Natural killer cell (primary cell): ENCODE measurements at places on chromosomes 7 and 10. TPM values are rescaled to one million over a fixed set of nuclear protein-coding genes. Genes with fewer than 3 reads are reported as not detected.

- H3K4me1 ChIP-seq, result peaks cover 3% of the 10 kb centered on the region
- DNase-seq, result no peak
- no peak overlapping the region for H3K4me3 ChIP-seq
- no peaks in the 10 kb centered on the region for H3K27me3 ChIP-seq
Observed at GRCh38 chr10:132319853-132320653, 11.9 kb upstream of the LRRC27 start.

DNA sequence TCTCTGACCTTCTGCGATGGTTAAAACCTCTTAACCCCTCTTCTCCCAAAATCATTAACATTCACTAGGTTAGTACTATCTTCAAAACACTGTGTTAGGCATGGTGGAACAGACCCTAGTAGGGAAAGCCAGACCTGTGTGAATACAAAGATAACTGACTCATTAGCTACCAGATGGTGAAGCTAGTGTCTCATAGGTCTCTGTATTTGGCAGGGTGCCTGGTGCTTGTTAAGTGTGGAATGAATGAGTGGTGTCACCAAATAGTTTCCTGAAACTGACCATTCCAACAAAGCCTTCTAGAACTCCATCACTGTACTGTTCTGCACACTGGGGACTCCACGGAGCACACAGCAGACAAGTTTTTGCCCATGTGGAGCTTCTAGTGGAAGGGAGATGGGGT is 27.7 kb upstream of the TM9SF3 start:
- peaks cover 60% of the 10 kb centered on the region for H3K36me3 ChIP-seq
- no peak overlapping the region for H3K4me3 ChIP-seq
- DNase-seq, result no peak
- H3K4me1 ChIP-seq, result peaks cover 16% of the 10 kb centered on the region
- H3K27me3 ChIP-seq, result no peaks in the 10 kb centered on the region

- no peaks in the 10 kb centered on the region for H3K36me3 ChIP-seq
- H3K4me3 ChIP-seq, result no peak overlapping the region
- H3K27me3 ChIP-seq, result no peaks in the 10 kb centered on the region
- peak overlapping the region; percentile 93 for H3K27ac ChIP-seq
- H3K4me1 ChIP-seq, result peaks cover 12% of the 10 kb centered on the region
- DNase-seq, result no peak
Observed at GRCh38 chr7:17233603-17234002, 64.8 kb upstream of the AHR start.

DNA sequence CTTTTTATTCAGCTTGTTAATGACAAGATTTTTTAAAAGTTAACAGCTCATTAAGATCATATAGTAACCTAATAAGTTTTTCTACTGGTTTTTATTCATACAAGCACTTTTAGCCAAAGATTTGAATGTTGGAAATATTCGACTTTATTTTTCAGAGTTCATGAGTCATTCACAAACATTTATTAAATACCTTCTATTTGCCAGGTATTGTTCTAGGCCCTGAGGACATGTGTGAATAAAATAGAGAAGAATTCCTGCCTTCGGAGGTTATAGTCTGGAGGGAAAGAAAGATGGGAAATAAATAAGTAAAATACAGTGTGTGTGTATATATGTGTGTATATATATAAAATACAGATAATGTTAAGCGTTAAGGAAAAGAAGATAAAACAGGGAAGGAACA is 31.5 kb downstream of the BTAF1 start:
- peaks cover 81% of the 10 kb centered on the region for H3K36me3 ChIP-seq
- H3K4me3 ChIP-seq, result no peak overlapping the region
- no peaks in the 10 kb centered on the region for H3K4me1 ChIP-seq
- H3K27ac ChIP-seq, result no peak overlapping the region
- no peaks in the 10 kb centered on the region for H3K27me3 ChIP-seq

- H3K27me3 ChIP-seq, result no peaks in the 10 kb centered on the region
- no peaks in the 10 kb centered on the region for H3K36me3 ChIP-seq
- H3K4me3 ChIP-seq, result no peak overlapping the region
- no peaks in the 10 kb centered on the region for H3K4me1 ChIP-seq
Observed at GRCh38 chr10:113263056-113263455, 289.8 kb upstream of the HABP2 start.

GRCh38 chr7:13904689-13905088 is 84.8 kb downstream of the ETV1 start:
- H3K36me3 ChIP-seq, result no peaks in the 10 kb centered on the region
- no peak overlapping the region for H3K4me3 ChIP-seq
- DNase-seq, result no peak
- H3K27me3 ChIP-seq, result no peaks in the 10 kb centered on the region

The EMX2 gene
- total RNA-seq, result not detected

- H3K27ac ChIP-seq, result no peak overlapping the region
- H3K4me3 ChIP-seq, result no peak overlapping the region
- H3K4me1 ChIP-seq, result no peaks in the 10 kb centered on the region
- no peak for DNase-seq
Observed at GRCh38 chr10:112497347-112497950, 50.4 kb downstream of the VTI1A start.

GRCh38 chr10:1548146-1548545 is 189.2 kb downstream of the ADARB2 start:
- no peaks in the 10 kb centered on the region for H3K27me3 ChIP-seq
- H3K36me3 ChIP-seq, result no peaks in the 10 kb centered on the region
- no peak for DNase-seq
- H3K4me3 ChIP-seq, result no peak overlapping the region

GRCh38 chr7:120190109-120190508 is 82.9 kb upstream of the KCND2 start:
- no peaks in the 10 kb centered on the region for H3K4me1 ChIP-seq
- H3K36me3 ChIP-seq, result no peaks in the 10 kb centered on the region
- no peaks in the 10 kb centered on the region for H3K27me3 ChIP-seq
- H3K4me3 ChIP-seq, result no peak overlapping the region

The RAPGEF5 gene
- total RNA-seq, result 0.33 TPM

DNA sequence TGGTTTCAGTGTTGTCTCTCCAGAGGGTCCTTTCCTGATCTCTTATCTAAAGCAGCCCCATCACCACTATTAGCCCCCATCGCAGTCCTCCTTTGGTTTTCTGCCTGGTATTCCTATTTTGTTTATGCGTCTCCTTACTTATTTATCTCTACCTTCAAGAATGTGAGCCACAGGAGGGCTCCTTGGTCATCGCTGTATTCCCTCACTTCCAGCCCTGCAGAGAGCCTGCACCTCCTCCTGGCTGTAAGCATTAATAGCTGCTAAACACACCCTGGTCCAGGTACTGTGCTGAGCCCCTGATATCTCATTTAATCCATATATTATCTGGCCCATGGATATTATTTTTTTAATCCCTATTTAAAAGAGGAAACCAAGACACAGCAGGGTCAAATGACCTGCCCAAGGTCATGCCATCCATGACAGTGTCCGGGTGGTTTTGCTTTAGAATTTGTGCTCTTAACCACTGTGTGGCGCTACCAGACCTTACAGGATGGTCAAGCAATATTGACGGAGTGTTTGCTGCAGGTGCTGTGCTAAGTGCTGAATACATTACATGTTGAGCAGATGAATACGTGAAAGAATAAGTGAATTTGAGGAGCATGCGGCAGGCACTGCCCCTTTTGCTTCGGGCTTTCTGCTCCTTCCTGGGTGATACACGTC is 227.2 kb downstream of the ADAM12 start:
- no peaks in the 10 kb centered on the region for H3K27me3 ChIP-seq
- no peak overlapping the region for H3K27ac ChIP-seq
- H3K4me3 ChIP-seq, result no peak overlapping the region
- no peaks in the 10 kb centered on the region for H3K36me3 ChIP-seq

GRCh38 chr7:141999058-141999623 is 3.5 kb downstream of the MGAM start:
- H3K4me3 ChIP-seq, result no peak overlapping the region
- H3K4me1 ChIP-seq, result no peaks in the 10 kb centered on the region
- no peaks in the 10 kb centered on the region for H3K27me3 ChIP-seq
- DNase-seq, result no peak
- no peaks in the 10 kb centered on the region for H3K36me3 ChIP-seq
- no peak overlapping the region for H3K27ac ChIP-seq

DNA sequence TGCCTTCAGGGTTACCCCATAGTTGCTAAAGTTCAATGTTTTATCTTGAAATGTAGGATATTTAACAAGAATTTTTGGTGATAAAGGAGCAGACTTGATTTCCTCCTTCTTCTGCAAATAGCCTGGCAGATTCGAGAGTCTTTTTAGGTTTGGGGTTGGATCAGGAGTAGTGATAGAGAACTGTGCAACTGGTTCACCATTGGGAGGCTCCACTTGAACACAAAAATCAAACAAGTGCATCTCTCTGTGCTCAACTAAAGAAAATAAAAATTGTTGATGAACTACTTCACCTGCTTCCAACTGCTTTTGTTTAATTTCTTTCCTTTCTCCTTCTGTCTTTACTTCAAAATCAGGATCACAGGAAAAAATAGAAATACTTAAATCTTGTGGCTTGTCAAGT is 58.5 kb downstream of the MACC1 start:
- H3K27ac ChIP-seq, result no peak overlapping the region
- H3K4me3 ChIP-seq, result no peak overlapping the region
- DNase-seq, result no peak

DNA sequence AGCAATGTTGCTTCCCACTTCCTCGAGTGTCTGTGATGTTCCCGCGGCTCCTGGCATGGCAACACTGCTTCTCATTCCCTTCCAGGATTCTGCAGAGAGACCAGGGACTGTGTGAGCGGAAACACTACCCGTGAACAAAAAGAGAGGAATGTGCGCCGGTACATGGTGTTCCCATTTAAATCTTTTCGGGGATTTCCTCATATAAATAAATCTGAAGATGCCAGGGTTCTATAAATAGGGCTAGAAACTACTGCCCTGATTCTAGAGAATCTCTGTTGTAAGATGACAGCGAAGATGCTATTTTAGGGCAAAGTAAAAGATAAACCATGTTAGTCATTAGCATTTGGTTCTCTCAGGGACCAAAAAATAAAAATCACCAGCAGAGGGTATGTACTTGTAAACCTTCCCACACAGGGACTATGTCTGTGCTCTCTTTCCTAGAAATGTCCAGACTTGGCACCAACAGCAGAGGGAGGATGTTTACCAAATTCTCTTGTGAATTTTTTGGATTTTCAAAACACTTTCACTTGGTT is 92.2 kb upstream of the DDC start:
- H3K4me1 ChIP-seq, result peaks cover 33% of the 10 kb centered on the region
- no peak overlapping the region for H3K4me3 ChIP-seq
- H3K27ac ChIP-seq, result no peak overlapping the region
- no peaks in the 10 kb centered on the region for H3K36me3 ChIP-seq
- DNase-seq, result no peak

DNA sequence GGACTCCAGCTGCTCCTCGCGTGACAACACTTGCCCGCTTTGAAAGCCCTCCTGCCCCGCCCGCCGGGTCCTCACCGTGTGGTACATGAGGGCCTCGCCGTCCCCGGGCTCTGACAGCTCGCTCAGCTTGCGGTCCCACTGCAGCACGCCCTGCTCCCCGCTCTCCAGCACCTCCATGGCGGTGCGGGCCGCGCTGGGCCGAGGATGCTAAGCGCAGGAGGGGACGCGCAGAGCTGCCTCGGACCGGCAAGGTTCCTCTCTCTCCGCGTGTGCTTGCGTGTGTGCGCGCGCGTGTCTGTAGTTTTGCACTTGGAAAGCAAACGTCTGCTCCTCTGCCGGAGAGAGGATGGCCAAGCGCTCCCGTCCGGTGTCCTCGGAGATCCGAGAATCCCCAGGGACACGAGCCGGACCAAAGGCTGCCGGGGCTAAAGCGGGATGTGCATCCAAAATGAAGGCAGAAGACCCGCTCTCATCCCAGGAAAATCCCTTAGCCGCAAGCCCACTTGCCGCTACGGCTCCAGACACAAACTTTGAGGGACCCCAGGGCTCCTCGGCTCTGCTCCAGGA is at the start of gene CREB3L2:
Gene CREB3L2, minus strand, starts transcription at position 558 of the 567 bp plus-strand sequence. Its CDS starts 381 bp downstream, at position 177.
- peak within 1 kb of the TSS; percentile 97 for H3K4me3 ChIP-seq
- peaks cover 10% of the 10 kb centered on the region for H3K4me1 ChIP-seq
- H3K27me3 ChIP-seq, result no peaks in the 10 kb centered on the region
- DNase-seq, result peak; percentile 82
- H3K36me3 ChIP-seq, result no peaks in the 10 kb centered on the region

GRCh38 chr7:117325836-117326235 is 3.0 kb upstream of the WNT2 start:
- no peak for DNase-seq
- H3K27ac ChIP-seq, result no peak overlapping the region
- H3K4me1 ChIP-seq, result no peaks in the 10 kb centered on the region
- no peak overlapping the region for H3K4me3 ChIP-seq
- peaks cover 23% of the 10 kb centered on the region for H3K27me3 ChIP-seq

The RSPH10B2 gene
- total RNA-seq, result 0.12 TPM

GRCh38 chr7:152922318-152923081 is 162.9 kb downstream of the ACTR3B start:
- no peak for DNase-seq
- peaks cover 10% of the 10 kb centered on the region for H3K27me3 ChIP-seq
- no peak overlapping the region for H3K4me3 ChIP-seq
- no peak overlapping the region for H3K27ac ChIP-seq

- H3K4me1 ChIP-seq, result no peaks in the 10 kb centered on the region
- no peak overlapping the region for H3K27ac ChIP-seq
- H3K36me3 ChIP-seq, result no peaks in the 10 kb centered on the region
- H3K27me3 ChIP-seq, result peaks cover 2% of the 10 kb centered on the region
Observed at GRCh38 chr7:17289074-17289645, 9.3 kb upstream of the AHR start.

The ITPRID1 gene
- total RNA-seq, result not detected

The STEAP2 gene
- 0.16 TPM for total RNA-seq

- no peak overlapping the region for H3K27ac ChIP-seq
- H3K36me3 ChIP-seq, result no peaks in the 10 kb centered on the region
- no peak overlapping the region for H3K4me3 ChIP-seq
- H3K27me3 ChIP-seq, result no peaks in the 10 kb centered on the region
- no peaks in the 10 kb centered on the region for H3K4me1 ChIP-seq
Observed at GRCh38 chr10:61486738-61487396, 33.7 kb upstream of the TMEM26 start.

The APBB1IP gene
- total RNA-seq, result 119 TPM

GRCh38 chr7:79290841-79291497 is 162.5 kb downstream of the MAGI2 start:
- no peaks in the 10 kb centered on the region for H3K27me3 ChIP-seq
- H3K4me1 ChIP-seq, result no peaks in the 10 kb centered on the region
- H3K36me3 ChIP-seq, result no peaks in the 10 kb centered on the region
- H3K4me3 ChIP-seq, result no peak overlapping the region

GRCh38 chr7:4074407-4074806 is 607.7 kb upstream of the FOXK1 start:
- no peak overlapping the region for H3K27ac ChIP-seq
- H3K4me1 ChIP-seq, result no peaks in the 10 kb centered on the region
- H3K36me3 ChIP-seq, result no peaks in the 10 kb centered on the region
- H3K27me3 ChIP-seq, result no peaks in the 10 kb centered on the region
- DNase-seq, result no peak
- no peak overlapping the region for H3K4me3 ChIP-seq

GRCh38 chr10:78957471-78958039 is 111.2 kb upstream of the ZMIZ1 start:
- H3K27ac ChIP-seq, result no peak overlapping the region
- no peak for DNase-seq

DNA sequence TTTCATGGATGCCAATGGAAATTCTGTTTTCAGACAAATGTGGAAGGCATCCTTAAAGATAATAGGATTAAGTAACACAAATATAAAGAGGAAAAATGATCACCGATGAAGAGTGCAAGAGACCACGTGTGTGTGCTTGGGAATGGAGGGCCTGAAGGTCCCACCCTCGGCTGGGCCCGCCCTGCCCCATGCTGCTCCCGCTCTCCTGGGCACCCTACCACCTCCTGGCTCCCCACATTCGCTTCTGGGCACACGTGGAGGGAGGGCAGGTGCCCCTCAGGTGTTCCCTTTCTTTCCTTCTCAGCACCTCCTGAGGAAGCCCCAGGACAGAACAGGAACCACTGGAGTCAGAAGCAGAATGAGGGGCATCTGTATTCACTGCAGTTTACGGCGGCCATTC is 367.6 kb downstream of the DNAJB6 start:
- no peaks in the 10 kb centered on the region for H3K4me1 ChIP-seq
- no peak overlapping the region for H3K4me3 ChIP-seq
- H3K36me3 ChIP-seq, result no peaks in the 10 kb centered on the region
- no peak for DNase-seq
- no peaks in the 10 kb centered on the region for H3K27me3 ChIP-seq

GRCh38 chr10:79223091-79224048 is 123.9 kb upstream of the PPIF start:
- no peaks in the 10 kb centered on the region for H3K27me3 ChIP-seq
